ENCODE measurements at places on chromosomes 1 and 21. TPM values are rescaled to one million over a fixed set of nuclear protein-coding genes. Genes with fewer than 3 reads are reported as not detected.

The PIK3R3 gene
- 31.6 TPM for total RNA-seq

DNA sequence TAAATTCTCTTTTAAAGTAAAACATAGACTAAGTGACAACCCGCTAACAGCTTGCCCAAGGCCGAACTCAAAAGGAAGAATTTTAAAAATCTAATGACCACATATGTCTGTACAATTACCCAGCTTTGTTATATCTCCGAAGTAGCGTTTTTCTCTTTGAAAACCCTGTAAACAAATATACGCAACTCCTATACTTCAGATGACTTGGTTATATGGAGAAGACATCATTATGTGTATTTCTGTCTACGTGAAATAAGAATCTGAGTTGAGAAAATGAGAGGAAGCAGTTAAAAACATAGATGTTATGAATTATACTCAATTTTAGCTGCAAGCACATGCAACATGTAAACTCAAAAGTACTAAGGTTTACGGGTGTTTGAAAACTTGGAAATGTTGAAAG lies 2.0 kb downstream of the PBX1 start:
- DNase-seq = no peak

The LHX8 gene
- not detected for total RNA-seq

The SH3BGR gene
- 23.3 TPM for total RNA-seq

GRCh38 chr1:207822602-207823451 lies 71.0 kb downstream of the CD46 start:
- DNase-seq = peak; percentile 94

GRCh38 chr1:236659792-236660587 lies 26.3 kb upstream of the ACTN2 start:
- no peak for DNase-seq

The CFHR4 gene
- total RNA-seq = not detected

DNA sequence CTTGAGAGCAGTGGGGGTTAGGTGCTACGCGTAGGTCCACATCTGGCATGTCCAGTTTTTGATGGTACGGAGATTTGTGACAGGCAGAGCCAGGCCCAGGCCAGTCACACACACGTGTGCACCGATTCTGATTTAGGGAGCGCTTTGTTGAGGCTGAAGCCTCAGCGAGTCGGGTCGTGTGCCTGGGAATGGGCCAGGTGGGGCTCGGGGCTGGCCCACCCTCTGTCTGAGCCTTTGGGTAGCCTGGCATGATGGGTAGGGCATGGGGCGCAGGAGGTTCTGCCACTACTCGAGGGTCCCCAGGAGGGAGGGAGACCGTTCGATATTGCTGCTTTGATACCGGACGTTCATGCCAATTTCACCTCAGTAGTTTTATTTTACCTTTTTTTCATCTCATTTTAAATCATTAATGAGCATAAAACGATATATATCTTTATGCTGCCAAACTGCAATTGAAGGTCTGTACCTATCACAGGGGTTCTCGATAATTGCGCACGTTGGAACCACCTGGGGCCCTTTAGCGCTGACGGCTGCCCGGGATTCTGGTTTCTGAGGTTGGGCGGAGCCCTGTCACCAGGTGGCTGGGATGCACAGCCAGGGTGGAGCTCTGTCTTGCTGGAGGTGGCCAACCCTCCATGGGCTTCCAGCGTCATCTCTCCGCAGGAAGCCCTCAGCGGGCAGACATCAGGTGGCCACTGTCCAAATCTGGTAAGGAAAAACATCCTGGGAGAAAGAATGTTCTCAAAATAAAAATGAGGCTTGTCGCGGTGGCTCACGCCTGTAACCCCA lies 71.9 kb downstream of the SCCPDH start:
- no peak for DNase-seq
